Cerebellum (tissue), 4 donors: ENCODE measurements at places on chromosomes 5 and 9. TPM values are rescaled to one million over a fixed set of nuclear protein-coding genes. Genes with fewer than 3 reads are reported as not detected.

GRCh38 chr5:6633469-6634245, 417 bp downstream of the SRD5A1 start:
- DNase-seq: no peak

Gene CER1
- total RNA-seq: 1.2 TPM

DNA sequence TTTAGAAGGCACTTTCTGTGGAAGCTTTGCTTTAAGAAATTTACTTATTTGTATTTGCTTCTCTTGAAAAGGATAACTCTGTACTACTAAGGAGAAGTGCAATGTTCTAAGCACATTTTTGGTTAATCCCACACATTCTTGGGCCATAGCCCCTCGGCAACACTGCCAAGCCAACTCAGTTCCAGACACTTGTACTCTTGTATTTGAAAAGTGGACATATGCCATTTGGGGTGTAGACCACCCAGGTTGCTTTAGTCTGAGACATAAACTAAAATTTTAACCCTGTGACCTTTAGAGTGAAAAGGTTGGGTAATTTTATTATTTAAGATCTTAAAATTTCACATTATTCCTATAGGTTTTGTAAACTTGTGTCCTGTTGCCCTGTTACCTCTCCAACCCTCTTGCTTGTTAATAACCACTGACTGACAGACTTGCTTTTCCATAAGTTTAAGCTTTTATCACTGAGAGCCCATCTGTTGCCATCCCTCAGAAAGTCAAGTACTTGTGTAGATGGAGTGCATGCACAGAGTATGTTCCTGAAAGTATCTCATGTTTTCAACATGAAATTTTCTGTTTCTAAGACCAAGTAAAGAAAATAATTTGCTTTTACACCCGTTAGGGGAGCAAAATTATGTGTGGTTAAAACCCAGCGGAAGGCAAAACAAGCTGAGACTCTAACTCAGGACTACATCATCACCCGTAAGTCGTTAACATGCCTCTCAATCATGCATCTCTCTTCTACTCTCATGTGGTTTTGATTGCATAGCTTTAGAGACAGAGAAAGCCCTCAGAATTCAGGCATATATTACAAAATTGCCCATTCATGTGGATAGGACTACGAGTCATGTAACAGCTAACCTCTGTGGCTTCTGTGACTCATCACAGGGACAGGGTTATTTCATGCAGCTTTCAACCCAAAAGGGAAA, 117.3 kb downstream of the GDNF start:
- no peak for DNase-seq

- DNase-seq: no peak
Measured at GRCh38 chr5:105274079-105274478, 1711.5 kb upstream of the NUDT12 start.

- no peak for DNase-seq
Measured at GRCh38 chr9:96868709-96869108, 14.4 kb upstream of the ZNF782 start.

Gene TTC16
- total RNA-seq: not detected

GRCh38 chr9:88657893-88658292, 122.9 kb downstream of the NXNL2 start:
- DNase-seq: no peak

DNA sequence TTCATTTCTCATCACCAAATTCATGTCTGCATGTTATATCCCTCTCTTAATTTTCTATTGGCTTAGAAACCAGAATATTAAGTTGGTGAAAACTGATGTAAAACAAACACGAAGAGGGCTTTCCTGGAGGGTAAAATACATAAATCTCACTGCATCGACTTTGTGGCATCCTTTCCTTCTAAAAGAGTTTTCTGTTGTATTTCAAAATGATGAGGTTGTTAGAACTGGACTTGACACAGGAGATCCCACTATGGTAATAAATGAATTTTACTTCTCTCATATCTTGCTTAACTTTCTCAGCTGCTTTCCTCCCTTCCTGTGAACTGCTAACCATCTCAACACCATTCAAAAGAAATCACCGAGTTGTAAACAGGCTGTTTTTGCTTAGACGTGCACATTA, 162.0 kb upstream of the TRPC7 start:
- no peak for DNase-seq

Gene NTRK2
- 159 TPM for total RNA-seq

Gene SPATA31D4
- total RNA-seq: not detected

Gene ARAP3
- total RNA-seq: 5.4 TPM

DNA sequence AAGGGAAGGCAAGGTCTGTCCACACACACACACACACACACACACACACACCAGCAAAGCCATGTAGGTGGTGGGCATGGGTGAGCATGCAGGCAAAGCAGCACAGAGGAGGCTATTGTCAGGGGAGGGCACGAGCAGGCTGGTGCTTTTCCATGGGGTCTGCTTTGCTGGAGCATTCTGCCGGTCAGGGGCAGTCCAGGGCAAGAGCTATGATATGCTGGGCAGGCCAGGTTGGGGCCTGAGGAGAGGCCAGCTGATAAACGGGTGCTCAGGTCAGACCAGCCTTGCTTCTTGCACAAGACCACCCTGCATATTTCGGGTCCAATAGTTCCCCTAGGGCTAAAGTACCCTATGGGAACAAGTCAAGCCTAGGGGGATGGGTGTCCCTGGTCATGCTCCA, 253.9 kb upstream of the DMAC1 start:
- DNase-seq: no peak

Gene KCNN2
- 56.4 TPM for total RNA-seq

DNA sequence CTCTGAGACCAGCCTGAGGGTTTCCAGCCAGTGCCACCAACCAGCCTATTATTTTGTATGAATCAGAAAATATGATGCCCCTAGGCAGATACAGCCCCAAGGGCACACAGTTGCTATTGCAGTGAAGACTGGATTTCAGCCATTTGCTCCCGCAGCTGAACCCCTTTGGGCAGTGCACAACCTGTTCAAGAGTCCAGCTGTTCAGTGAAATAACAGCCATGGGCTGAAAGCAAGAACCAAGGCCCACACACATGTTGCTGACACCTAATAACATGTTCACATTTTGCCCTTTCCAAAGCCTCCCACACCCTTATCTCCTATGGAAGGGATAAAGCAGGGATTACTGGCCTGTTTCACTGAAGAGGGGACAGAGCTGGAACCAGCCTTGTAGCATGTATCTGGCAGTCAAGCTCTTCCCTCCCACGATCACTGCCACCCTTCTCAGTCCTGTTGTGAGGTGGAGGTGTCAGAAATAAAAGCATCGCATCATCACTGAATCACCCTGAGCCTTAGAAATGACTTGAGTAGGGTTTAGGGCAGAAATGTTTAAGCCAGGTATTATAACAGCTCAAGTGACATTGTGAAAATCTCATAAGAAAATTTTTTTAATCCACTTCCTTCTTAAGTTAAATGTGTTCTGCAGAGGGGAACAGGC, 137.1 kb upstream of the FSTL4 start:
- DNase-seq: no peak

DNA sequence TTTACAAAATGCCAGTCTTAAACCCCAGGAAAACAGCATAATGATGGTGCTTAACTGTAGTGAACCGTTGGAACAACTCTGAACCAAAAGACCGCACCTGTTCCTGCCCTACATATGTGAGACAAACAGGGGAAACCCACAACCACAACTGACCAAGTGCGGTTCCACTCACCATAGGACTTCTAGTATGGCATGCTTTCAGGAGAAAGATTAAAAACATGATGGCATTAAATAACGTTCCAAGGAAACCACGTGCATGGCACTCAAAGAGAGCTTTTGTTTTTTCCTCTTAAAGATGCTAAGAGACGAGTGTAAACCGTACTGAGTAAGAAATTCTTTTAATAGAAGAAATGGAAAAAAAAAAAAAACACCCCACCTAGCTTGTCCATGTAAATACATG, 119.8 kb downstream of the SSBP2 start:
- no peak for DNase-seq

- no peak for DNase-seq
Measured at GRCh38 chr5:92525131-92525530, 1055.9 kb downstream of the NR2F1-AS1 start.

GRCh38 chr9:21831841-21832509, 29.5 kb downstream of the MTAP start:
- no peak for DNase-seq

- peak; percentile 23 for DNase-seq
Measured at GRCh38 chr9:34253460-34253837, 74.6 kb downstream of the UBAP1 start.

- DNase-seq: peak; percentile 56
Measured at GRCh38 chr5:68214482-68215207, 911 bp upstream of the PIK3R1 start.

Gene CXCL14
- 0.73 TPM for total RNA-seq

- DNase-seq: no peak
Measured at GRCh38 chr9:75149841-75150241, 61.5 kb downstream of the OSTF1 start.
